ENCODE measurements at places on chromosomes 2 and 18. TPM values are rescaled to one million over a fixed set of nuclear protein-coding genes. Genes with fewer than 3 reads are reported as not detected.

The PSMA8 gene
- total RNA-seq: not detected

The CCDC178 gene
- total RNA-seq: 0.94 TPM

The NPPC gene
- 0.16 TPM for total RNA-seq

The CDKL4 gene
- total RNA-seq: 4.3 TPM

The CYBRD1 gene
- 454 TPM for total RNA-seq

The BOLL gene
- not detected for total RNA-seq

The MGAT4A gene
- total RNA-seq: not detected

The GCG gene
- not detected for total RNA-seq

The GNAL gene
- total RNA-seq: 0.69 TPM

The ST8SIA5 gene
- not detected for total RNA-seq

The TSPYL6 gene
- not detected for total RNA-seq

The VIL1 gene
- not detected for total RNA-seq

The AQP12B gene
- total RNA-seq: not detected

The PPM1G gene
- total RNA-seq: 83.5 TPM

The CROCC2 gene
- total RNA-seq: 0.26 TPM

The IL18R1 gene
- total RNA-seq: 1.0 TPM

The HAAO gene
- 12.2 TPM for total RNA-seq

The ADAM23 gene
- total RNA-seq: 11.1 TPM

The C2orf66 gene
- under 0.01 TPM for total RNA-seq

The TXNDC2 gene
- 0.16 TPM for total RNA-seq

The SMYD1 gene
- total RNA-seq: not detected

The UGT1A9 gene
- not detected for total RNA-seq

The SLC19A3 gene
- total RNA-seq: under 0.01 TPM

The RAB31 gene
- 28.8 TPM for total RNA-seq

The EDAR gene
- not detected for total RNA-seq

The SPEG gene
- total RNA-seq: 7.8 TPM

The UGT1A7 gene
- not detected for total RNA-seq

The ARHGAP28 gene
- 5.0 TPM for total RNA-seq

The TBR1 gene
- not detected for total RNA-seq

The DOK1 gene
- total RNA-seq: 22.7 TPM

The ALK gene
- 0.16 TPM for total RNA-seq

The ZNF892 gene
- 4.4 TPM for total RNA-seq

The SLC30A3 gene
- total RNA-seq: not detected

The CNDP1 gene
- not detected for total RNA-seq

The ACKR3 gene
- 3.2 TPM for total RNA-seq

The CCDC142 gene
- total RNA-seq: 15.9 TPM

The RNU2-63P gene
- 251 TPM for total RNA-seq

The MEP1B gene
- total RNA-seq: not detected

The GNLY gene
- total RNA-seq: not detected

The CYP1B1 gene
- total RNA-seq: 76.6 TPM

The CNRIP1 gene
- total RNA-seq: 17.2 TPM

The NR4A2 gene
- 0.32 TPM for total RNA-seq

The PCBP1 gene
- total RNA-seq: 23.1 TPM

Data from bronchial smooth muscle cell (primary cell).